ENCODE measurements at places on chromosomes 1 and 21.

GRCh38 chr21:44716984-44717383, 5.6 kb upstream of the TSPEAR start:
- no peak for DNase-seq

GRCh38 chr1:7550261-7550865, 220.7 kb upstream of the VAMP3 start:
- no peak for DNase-seq

- no peak for DNase-seq
Observed at GRCh38 chr1:20069874-20070273, at the start of gene PLA2G5. TSS of gene PLA2G5 (plus strand) at chr1:20070194. CDS start at chr1:20084831, 14,637 bp downstream.

GRCh38 chr1:233114159-233114558, 163.7 kb downstream of the NTPCR start:
- peak; percentile 65 for DNase-seq

DNA sequence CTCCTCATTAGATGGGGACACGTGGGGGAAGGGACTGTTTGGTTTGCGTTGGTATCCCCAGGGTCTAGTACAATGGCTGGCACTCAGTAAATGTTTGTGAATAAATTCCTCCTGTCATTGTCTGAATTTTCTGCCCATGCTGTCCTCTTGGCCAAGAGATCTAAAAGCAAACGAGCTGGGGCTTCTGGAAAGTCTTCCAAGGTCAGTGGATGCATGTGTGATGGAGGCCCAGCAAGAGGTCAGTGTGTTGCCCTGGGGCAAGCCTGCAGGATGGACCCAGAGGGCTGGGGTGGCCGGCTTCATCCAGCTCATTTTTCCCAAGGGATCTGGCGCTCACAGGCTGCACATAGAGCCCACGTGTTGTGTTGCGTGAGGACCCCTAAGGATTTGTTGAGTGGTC, 30.0 kb upstream of the JUN start:
- DNase-seq: no peak

- no peak for DNase-seq
Observed at GRCh38 chr21:41923186-41923585, 30.6 kb downstream of the C2CD2 start.

GRCh38 chr1:100955322-100955721, 59.4 kb downstream of the SLC30A7 start:
- peak; percentile 74 for DNase-seq

- DNase-seq: no peak
Observed at GRCh38 chr1:84871181-84871580, 21.8 kb downstream of the LPAR3 start.

DNA sequence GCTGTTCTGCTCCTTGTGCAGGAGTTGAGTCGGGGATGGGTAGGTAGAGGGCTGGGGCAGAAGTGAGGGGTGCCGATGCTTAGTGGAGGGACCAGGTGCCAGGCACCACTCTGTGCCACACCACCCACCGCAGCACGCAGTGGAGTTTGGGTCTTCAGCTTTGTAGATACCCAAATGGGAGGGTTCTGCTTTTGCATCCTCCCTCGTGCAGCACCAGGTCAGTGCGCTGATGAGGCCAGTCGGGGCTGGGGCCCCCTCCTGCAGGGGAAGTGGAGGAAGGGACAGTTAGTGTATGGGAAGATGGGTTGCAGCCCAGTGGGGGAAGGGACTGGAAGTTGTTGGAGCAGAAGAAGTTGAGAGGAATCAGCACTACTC, 244.0 kb downstream of the RHOU start:
- no peak for DNase-seq

DNA sequence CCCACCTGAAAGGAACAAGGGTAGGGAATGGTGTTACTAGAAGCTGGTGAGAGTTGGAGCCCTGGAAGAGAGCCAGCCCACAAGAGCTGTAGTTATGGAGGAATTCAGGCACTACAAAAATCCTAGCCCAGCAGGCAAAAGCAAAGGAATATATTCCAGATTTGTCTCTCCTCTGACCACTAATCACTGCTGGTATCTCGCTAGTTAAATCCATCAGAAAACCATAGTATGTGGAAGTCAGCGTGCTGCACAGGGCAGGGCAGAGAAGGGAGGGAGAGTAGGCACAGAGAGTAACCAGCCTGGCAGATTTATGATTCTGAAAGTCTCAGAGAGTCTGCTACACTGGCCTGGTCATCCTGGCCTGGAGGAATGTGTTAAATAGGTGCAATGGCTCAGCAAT, 88.6 kb downstream of the SELENOF start:
- DNase-seq: peak; percentile 54

- DNase-seq: no peak
Observed at GRCh38 chr1:226874579-226875425, 4.4 kb downstream of the PSEN2 start.

DNA sequence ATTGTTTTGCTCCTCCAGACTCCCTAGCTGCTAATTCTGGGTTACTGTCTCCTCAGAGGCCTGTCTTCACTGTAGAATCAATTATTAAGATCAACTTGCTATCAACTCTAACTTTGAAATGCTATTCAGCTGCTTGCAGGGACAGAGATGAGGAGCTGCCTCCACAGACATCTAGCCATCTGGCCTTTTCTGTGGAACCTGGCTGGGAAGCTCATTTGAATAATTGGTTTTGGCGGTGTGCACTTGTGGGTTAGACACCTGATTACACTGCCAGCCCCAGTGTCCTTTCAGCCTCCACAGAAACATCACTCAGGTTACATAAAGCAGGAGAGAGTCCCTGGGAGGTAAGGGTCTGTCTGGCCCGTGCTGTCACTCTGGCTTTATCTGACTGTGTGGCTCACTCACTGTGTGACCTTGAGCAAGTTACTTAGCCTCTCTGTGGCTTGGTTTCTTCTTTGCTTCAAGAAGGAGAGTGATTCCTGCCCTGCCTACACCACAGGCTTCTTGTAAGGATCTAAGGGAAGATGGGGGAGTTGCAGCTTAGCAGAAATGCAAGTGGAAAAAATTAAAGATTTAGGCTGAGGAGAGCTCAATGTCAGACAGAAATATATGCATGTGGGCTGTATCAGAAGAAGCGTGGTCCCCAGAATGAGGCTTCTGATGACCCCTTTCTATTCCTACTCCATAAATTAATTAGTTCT, 131.6 kb downstream of the BEND5 start:
- no peak for DNase-seq

DNA sequence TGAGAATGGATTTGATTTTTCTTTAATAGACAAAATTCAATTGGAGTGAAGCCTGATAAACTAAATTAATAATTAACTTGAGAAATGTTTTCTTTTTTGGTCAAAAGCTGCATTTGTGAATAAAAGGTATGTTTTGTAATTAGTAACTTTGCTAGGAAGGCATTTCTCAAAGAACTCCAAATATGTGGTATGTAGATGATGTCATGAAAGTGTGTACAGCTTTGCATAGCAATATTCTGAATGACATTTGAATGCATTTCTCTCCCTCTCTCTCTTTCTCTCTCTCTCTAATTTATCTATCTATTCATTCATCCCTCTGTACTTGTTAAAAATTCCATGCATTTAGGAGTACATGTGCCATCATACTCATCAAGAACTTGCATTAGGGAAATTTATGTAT, 109.1 kb upstream of the ADAMTS5 start:
- no peak for DNase-seq

DNA sequence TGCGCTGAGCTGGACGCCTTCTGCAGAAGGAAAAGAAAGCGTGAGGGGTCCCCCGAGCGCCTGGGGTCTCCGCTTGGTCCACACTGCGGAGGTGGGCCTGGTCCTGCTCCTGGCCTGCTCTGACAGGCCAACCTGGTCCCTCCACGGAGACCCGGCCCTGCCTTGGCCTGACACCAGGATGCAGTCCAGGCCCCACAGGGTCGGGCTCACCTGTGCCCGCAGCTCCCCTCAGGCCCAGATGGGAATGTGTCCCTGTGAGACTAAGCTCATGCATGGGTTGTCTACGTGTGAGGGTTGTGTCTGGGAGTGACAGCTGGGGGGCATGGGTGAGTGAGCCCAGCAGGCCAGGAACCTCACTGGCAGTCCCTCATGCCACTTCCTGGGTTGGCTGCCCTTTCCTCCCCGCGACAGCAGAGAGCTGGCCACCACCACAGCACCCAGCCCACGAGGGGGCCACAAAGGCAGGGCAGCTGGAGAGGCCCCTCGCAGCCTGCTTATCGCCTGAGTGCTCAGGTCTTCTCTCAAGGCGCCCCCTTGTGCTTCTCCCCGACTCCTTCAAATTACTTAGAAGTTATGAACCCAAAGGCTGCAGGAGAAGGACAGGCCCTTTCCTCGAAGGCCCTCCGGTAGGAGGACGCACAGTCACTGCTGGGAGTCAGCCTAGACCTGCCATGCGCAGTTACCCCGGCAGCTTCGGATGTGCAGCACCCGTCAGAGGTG, 41.1 kb downstream of the SLC45A1 start:
- DNase-seq: no peak

- no peak for DNase-seq
Observed at GRCh38 chr1:207006083-207006482, 26.5 kb downstream of the C1orf116 start.

DNA sequence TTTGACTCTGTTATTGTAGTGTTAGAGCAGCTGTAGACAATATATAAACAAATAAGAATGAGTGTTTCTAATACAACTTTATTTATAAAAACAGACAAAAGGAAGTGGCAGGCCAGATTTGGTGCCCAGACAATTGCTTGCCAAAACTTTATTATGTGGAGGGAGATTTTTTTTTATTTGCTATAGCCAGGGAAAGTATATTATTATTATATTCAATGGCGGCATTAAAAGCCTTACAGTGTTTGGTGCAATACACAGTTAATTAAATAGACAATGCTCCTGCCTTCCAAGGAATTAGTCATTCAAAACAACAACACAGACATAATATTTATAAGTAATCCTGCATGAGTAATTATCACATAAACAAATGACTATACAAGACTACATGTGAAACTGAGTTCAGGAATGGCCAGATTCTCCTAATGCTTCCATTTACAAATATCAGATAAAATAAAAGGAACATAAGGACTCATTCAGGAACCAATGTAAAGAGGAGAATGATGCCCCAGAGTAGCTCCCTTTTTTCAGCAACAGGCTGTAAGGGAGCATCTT, 10.6 kb upstream of the RC3H1 start:
- no peak for DNase-seq

- DNase-seq: no peak
Observed at GRCh38 chr1:29808141-29808995, 572.0 kb downstream of the PTPRU start.

- DNase-seq: no peak
Observed at GRCh38 chr1:192527950-192528349, 47.6 kb upstream of the RGS1 start.

GRCh38 chr1:238826891-238827290, 559.5 kb upstream of the CHRM3 start:
- no peak for DNase-seq

All from Daoy (cell line).